ENCODE measurements at places on chromosomes 16 and 17.

DNA sequence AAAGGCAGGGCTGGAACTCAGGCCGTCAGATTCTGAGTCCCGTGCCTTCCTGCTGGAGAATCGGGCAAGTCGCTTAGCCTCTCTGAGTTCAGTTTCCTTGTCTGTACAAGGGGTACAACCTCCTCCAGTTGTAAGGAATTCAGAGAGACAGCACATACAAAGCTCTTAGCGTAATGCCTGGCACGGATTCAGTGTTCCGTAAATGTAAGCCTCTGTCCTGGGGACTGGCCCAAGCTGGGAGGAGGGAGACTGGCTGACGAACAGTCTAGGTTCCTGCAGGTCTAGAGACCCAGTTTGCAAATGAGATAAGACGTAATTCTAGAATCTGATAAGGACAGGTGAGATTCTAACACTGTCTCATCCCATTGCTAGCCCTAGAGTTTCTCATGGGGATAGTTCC, 9.9 kb downstream of the METTL22 start:
- no peak for DNase-seq

DNA sequence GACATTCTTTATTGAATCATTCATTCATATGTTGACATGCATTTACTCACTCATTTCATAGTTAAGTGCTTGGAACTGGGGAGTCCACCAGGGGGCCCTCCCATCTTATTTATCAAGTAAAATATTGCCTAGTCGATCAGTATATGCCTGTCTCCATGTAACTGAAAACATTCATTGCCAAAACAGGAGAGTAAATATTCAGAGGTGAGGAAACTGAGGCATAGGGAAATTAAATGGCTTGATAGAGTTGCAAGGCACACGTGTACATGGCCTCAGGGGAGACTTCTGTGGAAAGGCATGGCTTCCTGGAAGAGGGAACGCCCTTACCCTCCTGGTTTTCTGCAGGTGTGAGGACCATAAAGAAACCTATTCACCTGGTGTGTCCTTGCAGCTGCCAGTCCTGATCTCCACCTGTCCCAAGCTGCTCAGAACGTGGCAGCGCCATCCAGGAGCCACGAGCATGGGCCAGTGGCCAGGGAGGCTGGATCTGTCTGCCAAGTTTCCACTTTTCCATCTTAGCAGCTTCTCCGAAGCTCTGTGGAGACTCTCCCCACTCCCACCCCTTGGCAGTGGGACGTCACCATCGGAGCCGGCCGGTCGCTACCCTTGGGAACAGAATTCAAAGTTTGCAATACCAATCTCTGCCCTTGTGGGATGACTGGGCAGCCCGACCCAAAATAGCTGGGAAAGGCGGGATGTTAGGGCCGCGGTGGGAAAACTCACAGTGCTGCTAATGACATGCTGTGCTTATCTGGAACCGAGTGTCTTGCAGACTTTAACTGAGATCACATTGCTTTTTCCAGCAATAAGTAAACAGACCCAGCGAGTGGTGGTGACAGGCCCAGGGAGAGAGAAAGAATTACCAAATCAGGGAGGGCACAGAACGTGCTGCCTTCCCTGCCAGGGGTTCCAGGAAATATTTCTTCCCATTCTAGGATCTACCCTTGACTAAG, 4.1 kb upstream of the C1QTNF1 start:
- peak; percentile 60 for DNase-seq

DNA sequence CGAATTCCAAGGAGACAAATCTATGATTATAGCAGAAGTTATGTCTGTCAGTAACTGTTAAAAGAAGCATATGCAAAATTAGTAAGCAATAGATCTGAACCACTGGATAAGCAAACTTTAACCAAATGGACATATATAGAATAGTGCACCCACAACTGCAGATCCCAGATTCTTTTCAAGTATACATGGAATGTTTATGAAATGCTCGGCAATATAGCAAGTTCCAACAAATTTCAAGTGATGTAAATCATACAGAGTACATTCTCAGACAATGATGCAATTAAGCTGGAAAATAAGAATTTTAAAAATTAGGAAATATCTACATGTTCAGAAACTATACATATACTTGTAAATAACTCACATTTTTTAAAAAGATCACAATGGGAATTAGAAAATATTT, 8.4 kb upstream of the HELZ start:
- no peak for DNase-seq

GRCh38 chr17:76727745-76728456, 1.3 kb downstream of the METTL23 start:
- DNase-seq = no peak

DNA sequence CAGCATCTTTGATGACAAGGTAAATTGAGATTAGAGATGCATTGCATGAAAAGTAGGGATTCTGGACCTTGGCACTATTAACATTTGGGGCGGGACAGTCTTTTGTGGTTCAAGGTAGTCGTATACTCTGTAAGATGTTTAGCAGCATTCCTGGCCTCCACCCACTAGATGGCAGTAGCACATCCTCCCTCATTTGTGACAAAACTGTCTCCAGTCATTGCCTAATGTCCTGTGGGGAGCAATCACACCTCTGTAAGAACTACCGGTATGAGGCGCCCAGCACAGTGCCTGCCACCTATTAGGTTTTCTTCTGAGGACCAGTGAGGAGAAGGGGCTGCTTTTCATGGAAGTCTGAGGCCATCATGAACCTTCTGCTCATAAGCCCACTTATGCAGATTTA, 180.8 kb downstream of the RBFOX1 start:
- no peak for DNase-seq

- DNase-seq = no peak
Measured at GRCh38 chr17:48842746-48843145, 11.9 kb downstream of the CALCOCO2 start.

- no peak for DNase-seq
Measured at GRCh38 chr16:87161822-87162676, 155.1 kb downstream of the C16orf95 start.

DNA sequence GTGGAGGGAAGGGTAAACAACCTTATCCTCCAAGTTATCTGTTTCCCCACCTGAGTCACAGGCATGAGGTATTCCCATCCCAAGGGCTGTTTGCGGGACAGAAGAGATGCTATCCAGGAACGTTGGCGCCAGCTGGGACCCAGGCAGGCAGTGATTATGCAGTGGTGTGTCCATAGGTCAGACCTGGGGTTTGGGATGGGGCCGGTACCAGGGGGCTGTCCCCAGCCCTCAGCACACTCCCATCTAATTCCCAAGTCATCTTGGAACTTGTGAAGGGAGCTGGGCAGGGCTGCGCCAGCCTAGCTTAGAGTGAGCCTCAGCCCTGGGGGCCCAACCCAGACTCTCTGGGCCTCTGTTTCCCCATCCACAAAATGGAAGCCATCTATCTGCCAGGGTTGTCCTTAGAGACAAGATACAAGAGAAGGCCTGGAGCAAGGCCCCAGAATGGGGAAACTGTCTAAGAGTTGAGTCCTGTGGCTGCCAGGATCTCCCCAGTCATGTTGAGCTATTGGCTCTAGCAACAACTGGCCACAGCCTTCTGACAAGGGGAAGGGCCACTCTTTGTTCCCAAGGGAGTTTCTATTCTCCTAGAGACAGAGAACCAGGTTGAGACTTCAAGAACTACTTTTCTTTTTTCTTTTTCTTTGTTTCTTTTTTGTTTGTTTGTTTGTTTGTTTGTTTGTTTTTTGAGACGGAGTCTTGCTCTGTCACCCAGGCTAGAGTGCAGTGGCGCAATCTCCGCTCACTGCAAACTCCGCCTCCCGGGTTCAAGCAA, 9.8 kb upstream of the JUP start:
- no peak for DNase-seq

- DNase-seq = no peak
Measured at GRCh38 chr17:44623070-44623725, 33.1 kb upstream of the MEIOC start.

GRCh38 chr17:15194859-15195277, 70.3 kb downstream of the PMP22 start:
- no peak for DNase-seq

DNA sequence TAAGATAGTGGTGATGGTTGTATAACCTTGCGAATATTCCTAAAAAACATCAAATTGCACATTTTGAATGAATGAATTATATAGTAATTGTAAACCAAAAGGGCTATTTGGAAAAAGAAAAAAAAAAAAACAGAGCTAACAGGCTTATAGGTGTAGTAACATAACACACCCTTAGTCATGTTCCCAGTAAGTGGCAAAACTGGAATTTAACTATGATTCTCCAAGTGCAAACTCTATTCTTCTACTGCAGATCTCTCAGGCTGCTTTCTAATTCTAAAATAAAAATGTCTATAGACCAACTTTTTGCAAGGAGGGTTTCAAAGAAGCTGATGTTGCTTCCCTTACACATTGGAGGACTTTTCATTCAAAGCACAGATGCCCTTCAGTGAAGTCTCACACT, 293.2 kb upstream of the MON1B start:
- no peak for DNase-seq

DNA sequence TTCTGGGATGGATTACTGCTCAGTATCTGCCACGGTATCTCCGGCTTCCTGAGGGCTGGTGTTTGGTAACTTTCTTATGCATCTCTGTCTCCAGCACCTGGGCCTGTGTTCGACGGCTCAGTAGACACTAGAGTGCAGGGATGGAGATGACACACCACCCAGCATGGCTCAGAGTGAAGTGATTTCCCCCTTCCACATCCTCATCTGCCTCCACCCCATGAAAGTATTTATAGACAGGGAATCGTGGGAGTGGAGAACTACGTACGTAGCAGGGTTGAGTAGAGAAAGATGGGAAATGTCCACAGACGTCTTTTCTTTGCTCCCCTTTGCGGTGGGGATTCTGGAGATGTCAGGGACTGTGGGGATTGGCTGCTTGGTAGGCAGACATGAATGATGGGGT, 11.8 kb upstream of the SLC25A19 start:
- DNase-seq = no peak

GRCh38 chr16:84095466-84095865, 21.3 kb downstream of the MBTPS1 start:
- no peak for DNase-seq

GRCh38 chr16:88634994-88635670, 3.2 kb upstream of the IL17C start:
- no peak for DNase-seq

- no peak for DNase-seq
Measured at GRCh38 chr17:4785311-4786105, 656 bp downstream of the VMO1 start.

DNA sequence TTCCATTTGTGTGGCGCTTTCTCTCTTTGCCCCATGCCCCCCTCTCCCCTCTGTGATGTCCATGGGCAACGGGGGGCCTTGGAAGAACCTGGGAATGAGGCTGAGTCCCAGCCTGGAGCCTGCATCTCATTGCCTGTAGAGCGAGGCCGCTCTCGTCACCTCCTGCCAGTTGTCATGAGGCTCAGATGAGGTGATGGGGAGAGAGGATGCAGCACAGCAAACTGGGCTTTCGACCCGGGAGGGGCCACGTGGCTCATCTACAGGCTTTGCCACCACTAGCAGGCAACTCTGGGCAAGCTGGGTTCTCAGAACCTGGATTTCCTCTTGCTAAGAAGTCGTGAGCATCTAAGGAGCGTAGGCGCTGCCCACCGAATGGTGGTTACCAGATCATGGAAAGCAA, 31.9 kb upstream of the CREBBP start:
- DNase-seq = no peak

DNA sequence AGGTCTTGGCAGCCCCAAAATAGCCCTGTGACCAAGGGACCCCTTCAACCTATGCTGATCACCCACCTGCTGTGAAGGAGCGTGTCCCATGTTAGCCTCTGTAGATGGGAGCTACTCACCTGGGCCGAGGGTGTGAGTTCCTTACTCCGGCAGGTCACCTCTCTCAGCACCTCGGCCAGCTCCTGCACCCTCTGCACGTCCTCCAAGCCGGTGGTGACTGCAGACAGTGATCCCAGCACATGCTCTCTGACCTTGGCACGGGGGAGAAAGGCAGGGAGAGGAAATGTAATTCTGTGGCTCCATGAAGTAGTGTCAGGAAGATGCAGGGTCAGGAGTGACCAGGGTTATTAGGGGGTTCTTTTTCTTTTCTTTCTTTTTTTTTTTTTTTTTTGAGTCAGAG, 67.7 kb upstream of the BCO1 start:
- DNase-seq = no peak

- DNase-seq = no peak
Measured at GRCh38 chr16:24829153-24829552, 16.6 kb upstream of the SLC5A11 start.

DNA sequence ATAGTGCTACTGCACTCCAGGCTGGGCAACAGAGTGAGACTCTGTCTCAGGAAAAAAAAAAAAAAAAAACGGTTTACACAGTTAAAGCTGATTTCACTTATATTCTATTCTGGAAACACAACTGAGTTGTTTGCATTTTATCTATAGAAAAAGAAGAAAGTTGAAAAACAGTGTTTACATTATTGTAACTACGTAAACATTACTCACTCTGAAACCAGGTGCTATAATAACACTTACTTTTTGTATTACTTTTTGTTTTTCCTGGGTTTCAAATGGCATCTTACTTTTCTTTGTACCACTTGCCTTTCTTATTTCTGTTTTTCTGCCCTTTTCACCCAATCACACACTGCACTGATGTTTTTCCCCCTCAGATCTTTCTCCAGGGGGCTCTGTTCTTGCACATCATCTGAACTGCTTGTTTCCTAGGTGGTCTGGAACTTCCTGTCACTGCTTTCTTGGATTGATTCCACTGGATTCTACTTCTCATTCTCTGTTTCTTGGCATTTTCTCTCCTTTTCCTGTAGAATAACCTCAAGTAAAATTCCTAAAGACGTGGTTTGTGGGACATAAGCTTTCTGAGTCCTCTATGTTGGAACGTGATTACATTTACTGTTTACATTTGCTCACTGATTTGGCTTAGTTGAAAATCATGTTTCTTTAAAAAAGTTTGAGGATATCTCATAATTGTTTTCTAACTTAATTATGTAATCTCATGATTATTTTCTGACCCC, 142.1 kb downstream of the HS3ST3B1 start:
- no peak for DNase-seq

DNA sequence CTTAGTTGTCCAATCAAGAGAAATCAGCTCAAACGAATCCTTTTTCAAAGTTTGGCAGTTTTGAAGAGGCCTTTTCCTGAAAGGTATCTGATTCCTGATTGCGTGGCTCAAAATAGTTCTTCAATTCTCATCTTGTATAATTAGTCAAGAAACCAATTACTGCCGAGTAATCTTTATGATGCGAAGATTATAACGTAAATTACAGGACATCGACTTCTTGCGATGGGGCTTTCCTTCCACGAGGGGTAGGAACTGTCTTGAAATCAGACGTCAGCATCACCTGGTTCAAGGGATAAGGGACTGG, 644 bp upstream of the ARL2BP start:
- DNase-seq = no peak

DNA sequence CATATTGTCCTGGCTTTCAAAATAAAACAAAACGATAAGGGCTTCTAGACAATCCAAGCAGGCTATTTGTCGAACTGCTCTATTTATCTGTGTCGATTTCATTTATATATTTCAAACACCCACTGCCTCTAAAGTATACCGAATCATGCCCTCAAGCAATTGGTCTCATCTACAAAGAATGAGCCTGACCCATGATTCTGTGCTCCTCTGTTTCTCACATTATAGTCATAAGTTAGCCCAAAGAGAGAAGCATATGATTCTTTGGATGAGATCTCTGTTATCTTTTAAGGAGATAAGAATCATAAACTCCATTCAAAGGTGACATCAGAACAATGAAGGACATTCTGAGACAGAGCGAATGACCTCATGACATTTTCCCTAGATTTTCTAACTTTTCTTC, 191.1 kb downstream of the MAP2K6 start:
- no peak for DNase-seq

- DNase-seq = no peak
Measured at GRCh38 chr16:55821210-55821609, 11.7 kb downstream of the CES1 start.

GRCh38 chr16:22652463-22652845, 141.8 kb downstream of the NPIPB5 start:
- DNase-seq = no peak

- DNase-seq = no peak
Measured at GRCh38 chr17:34485999-34486398, 93.4 kb upstream of the TMEM132E start.

Data from RCC 7860 (cell line).